Right ventricle myocardium inferior (tissue), 1 donor: ENCODE measurements at places on chromosomes 7 and 10. TPM values are rescaled to one million over a fixed set of nuclear protein-coding genes. Genes with fewer than 3 reads are reported as not detected.

The IL6 gene
- 0.60 TPM for total RNA-seq

The NPTX2 gene
- total RNA-seq: 3.1 TPM

The RBP3 gene
- total RNA-seq: not detected

The ZMIZ1 gene
- total RNA-seq: 48.8 TPM

The MBL2 gene
- not detected for total RNA-seq

The SFTPD gene
- total RNA-seq: 0.43 TPM
